CD4-positive, alpha-beta T cell treated with Interleukin-1 beta for 1 hour (primary cell): ENCODE measurements at places on chromosomes 4 and X.

- no peak for DNase-seq
These were observed 255.4 kb downstream of the SPANXN1 start for GRCh38 chrX:145502670-145503069.

DNA sequence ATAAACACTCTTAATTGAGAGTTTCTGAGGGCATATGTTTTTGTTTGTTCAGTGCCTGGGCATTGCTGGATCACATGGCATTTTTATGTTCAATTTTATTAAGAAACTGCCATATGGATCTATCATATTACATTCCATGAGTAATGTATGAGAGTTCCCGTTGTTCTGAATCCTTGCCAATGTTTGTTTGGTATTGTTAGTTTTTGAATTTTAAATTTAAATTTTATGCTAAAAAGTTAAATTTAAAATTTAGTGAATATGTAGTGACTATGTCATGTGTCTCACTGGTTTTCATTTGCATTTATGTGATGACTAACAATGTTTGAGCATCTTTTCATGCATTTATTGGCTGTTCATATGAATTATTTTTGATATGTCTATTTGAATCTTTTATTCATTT is 54.8 kb upstream of the GEMIN8 start:
- DNase-seq = no peak

DNA sequence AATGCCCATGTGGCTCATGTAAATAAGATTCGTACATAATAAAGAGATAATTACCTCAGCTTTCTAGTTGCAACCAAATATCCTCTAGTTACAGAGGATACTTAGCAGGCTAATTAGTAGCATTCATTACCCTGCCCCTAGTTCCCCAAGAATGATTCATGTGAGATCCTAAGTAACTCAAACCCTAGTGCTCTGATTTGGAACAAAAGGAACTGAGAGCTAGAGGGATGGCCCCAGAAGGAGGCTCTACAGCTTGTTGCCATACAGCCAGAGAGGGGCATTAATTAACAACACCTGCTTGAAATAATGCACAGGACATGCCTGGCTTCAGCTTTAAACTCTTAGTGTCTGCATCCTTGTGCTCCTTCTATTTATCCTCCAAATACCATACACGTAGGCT is 32.6 kb upstream of the CBR4 start:
- DNase-seq = no peak

DNA sequence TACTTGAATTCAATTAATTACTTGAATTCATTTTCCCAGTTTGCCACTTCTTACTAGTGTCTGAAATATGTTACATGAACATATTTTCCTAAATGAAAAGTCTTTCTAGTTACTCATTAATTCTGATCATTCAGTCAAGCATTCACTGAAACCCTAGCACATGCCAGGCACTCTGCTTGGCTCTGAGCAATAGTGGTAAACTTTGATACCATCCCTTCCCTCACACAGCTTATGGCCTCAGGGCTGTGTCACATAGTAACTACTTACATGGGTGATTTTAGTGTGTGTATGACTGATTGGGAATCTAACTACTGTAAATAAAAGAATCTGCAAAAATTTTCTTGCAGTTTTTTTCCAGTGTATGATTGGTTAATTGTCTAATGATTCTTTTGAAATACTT is 32.7 kb downstream of the METAP1 start:
- no peak for DNase-seq

GRCh38 chrX:154600759-154601374 is 15.9 kb downstream of the CTAG1A start:
- no peak for DNase-seq

DNA sequence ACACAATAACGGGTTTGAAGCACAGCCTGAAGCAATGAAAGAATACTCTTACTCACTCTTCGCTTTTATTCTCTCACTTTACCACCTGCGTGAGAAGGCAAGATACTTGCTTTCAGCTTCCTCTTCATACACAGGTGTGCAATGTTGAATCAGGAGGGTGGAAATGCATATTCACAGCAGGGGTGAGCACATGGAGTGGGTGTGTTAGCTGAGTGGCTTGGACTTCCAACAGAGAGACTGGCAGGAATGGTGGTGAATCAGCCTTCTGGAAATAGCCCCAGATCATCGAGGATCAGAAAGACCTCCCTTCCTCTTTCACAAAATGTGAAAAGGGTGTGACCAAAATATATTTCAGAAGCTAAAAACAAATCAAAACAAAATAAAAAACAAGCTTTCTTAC is 521.2 kb downstream of the STIM2 start:
- no peak for DNase-seq

DNA sequence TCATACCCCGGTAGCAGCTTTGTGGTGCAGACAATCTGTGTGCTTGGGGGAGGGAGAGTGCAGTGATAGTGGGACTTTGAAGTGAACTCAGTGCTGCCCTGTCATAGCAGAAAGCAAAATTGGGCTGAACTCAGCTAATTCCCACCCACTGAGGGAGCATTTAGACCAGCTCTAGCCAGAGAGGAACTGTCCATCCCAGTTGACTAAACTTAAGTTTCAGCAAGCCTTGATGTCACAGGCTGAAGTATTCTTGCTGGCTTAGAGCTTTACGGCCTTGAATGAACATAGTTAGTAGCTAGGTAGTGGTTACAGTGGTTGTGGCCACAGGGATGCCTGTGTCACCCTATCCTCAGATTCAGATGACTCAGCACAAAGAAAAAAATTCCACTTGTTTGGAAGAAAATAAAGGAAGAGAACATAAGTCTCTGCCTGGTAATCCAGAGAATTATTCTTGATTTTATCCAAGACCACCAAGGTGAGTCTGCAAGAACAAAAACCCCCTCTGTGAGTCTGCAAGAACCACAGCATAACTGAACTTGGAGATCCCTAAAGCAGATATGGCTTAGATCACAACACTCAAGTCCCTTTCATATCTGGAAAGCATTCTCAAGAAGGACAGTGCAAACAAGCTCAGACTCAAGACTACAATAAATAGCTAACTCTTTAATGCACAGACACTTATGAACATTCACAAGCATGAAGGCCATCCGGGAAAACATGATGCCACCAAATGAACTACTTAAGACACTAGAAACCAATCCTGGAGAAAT is 39.4 kb downstream of the ADH7 start:
- no peak for DNase-seq

DNA sequence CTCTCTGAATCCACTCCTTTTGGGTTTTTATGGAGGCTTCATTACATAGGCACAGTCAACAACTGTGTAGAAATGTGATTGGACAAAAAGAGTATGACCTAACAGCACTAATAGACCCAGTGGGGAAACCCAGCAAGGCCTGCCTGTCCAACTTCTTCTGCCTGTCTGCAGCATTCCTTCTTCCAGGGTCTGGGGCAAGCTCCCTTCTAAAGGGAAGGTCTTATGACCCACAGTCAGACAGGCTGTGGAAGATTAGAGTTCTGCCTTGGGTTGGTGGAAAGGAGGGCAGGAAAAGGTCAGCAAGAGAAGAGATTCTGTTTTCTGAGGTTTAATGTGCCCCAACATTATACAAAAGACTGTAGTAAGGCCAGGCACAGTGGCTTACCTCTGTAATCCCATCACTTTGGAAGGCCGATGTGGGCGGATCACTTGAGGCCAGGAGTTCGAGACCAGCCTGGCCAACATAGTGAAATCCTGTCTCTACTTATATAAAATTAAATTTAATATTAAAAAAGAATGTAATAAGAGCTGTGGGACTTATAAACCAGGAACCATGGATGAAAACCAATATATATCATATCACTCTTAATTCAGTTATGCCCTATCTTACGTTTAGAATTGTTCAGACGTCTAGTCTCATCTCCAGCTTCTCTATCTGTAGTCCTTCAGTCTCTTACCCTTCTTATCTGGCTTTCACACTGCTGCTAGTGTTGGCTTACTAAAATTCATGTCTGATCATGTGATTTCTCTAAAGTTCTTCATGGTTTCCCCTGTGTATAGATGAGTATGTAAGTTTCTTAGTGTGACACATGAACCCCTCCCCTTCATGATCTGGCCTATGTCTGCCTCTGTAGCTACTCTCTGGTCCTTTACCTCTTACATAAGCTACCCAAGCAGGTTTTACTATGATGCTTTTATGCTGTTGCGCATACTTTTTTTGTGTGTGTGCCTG is 6.2 kb downstream of the CLCN3 start:
- DNase-seq = no peak

- DNase-seq = no peak
These were observed 215.4 kb downstream of the UGT8 start for GRCh38 chr4:114813961-114814360.

GRCh38 chrX:24775891-24776290 is 82.2 kb downstream of the POLA1 start:
- DNase-seq = no peak

DNA sequence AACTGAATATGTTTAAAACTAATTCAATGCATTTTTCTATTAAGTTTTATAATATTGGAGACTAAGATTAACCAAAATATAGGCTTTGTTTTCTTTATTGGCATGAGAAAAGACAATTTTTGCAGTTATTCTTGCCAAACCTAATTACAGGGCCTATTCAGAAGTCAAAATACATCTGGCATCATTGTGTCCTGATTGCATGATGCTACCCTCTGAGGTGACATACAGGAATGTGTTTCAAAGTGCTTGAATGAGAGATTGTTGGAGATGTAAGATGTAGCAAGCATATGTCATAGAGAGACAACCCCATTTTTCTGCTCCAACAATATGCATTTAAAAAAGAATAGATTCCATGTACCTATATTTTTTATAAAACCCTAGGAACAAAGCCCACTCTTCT is 1036.4 kb downstream of the PCDH18 start:
- no peak for DNase-seq

DNA sequence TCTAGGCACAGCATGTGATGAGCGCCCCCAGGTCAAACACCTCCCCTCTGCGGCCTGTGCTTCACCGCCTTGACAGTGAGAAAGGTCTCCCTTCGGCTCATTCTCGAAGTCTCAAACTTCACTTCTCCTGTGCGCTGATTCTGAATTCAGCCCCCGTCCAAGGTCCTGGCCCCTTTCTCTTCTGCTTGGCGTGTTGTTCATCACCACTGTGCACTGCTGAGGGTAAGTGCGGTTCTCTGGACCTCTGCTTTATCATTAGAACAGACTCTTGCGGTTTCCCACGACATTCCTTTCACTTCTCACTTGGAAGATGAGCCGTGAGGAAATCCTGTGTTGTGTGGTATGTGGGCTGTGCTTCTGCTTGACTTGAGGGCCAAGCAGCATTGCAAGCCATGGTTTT is 11.9 kb downstream of the HTT-AS start:
- no peak for DNase-seq

DNA sequence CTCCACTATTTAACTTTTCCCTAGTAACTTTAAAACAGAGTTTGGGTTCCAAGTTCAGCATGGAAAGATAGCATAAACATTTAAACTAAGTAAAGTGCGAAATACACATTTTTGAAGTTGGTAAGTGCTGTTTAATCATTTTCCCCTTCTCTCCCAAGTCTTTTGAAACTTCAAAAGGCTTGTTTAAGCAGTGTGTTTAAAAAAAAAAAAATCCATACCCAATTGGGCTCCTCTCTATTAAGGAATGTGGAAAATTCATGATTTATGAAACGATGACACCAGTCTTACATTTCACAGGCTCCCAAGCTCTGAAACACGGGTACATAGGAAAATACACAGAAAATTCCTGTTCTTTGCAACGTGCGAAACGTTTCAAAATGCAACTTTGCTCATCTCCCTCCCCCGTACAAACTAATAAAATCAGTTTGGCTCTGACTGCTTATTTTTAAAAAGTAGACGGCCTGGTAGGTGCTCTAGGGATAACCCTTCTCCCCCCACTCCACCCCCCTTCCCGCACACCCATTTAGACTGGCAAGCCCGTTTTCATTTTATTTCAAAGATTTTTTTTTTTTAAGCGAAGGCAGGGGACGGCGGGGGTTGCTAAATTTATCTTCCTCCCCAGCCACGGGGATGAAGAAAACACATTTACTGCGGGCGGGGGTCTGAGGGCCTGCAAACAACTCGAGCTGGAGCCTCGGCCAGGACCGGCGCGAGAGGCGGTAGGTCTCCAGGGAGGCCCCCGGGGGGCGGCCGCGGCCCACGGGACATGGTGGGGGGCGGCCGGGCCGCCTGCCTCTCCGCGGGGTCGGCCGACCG is 786 bp upstream of the ZFX start:
- peak; percentile 35 for DNase-seq

DNA sequence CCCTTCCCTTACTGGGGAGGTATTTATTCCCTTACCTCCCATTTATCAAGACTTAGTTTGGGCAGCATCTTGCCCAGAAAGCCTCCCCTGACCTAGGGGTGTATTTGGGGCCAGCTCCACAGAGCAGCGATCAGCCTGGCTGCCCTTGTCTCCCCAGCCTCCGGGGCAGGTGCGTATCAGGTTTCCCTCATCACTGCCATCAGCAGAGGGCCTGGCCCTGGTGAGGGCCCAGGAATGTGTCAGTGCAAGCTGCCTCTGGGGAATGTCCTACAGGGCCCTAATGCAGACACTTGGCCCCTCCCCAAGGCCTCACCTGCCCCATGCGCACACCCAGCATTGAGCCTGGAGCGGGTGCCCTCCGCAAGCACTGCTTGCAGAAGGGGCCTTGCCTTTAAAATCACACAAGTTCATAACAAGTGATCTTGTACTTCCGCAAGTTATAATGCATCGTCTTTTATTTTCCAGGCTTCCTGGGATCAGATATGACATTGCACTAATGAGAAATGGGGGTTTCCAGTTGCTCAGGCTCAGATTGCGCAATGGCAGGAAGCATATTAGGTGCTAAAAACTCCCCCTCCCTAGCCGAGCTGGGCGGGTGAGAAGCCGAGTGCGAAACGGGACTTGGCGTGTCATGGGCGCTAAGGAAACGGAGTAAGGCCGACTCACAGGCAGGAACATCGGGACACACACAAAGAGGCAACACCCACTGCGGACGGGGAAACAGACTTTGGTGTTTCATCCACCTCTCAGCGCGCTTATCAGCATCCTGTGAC is 25.4 kb upstream of the AFAP1 start:
- peak; percentile 54 for DNase-seq

DNA sequence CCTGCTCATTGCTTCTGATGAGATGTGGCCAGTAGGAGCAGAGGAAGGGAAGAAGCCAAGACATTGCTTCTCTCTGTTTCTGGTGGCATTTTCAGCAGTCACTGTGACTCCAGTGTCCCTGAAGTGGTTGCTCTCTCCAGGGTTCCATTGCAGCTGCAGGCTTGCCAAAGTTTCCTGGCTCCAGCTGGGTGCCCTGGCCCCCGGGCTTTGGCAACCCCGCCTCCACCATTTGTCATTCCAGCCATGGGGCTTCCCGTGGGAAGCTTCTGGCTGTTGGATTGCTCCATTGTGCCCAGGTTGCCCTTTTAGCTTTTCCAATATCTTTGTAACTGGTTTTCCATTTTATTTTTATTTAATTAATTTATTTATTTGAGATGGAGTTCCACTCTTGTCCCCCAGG is 12.7 kb downstream of the FGFBP1 start:
- no peak for DNase-seq

DNA sequence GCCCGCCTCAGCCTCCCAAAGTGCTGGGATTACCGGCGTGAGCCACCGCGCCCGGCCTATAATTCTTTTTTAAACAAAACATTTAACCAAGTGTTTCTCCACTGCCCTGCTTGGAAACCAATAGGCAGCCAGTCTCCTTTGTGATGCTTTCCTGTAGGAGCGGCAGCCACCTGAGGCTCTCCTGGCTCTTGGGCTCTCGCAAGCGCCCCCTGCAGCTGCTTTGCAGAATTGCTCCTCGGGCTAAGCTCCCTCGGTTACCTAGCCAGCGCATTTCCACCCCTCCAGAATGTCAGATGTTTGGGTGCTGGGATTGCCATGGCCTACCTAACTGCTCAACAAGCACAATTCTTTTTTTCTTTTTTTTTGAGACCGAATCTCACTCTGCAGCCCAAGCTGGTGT is 7.7 kb downstream of the S100P start:
- peak; percentile 58 for DNase-seq

- no peak for DNase-seq
These were observed 201.6 kb downstream of the TEX13A start for GRCh38 chrX:105018865-105019264.
